T-cell (primary cell): ENCODE measurements at places on chromosomes 7 and 10. TPM values are rescaled to one million over a fixed set of nuclear protein-coding genes. Genes with fewer than 3 reads are reported as not detected.

- H3K27me3 ChIP-seq = peaks cover 19% of the 10 kb centered on the region
- no peak overlapping the region for H3K27ac ChIP-seq
- H3K4me3 ChIP-seq = no peak overlapping the region
- no peak for DNase-seq
- H3K36me3 ChIP-seq = no peaks in the 10 kb centered on the region
These were observed 139.2 kb downstream of the SLIT1 start for GRCh38 chr10:97046456-97047082.

DNA sequence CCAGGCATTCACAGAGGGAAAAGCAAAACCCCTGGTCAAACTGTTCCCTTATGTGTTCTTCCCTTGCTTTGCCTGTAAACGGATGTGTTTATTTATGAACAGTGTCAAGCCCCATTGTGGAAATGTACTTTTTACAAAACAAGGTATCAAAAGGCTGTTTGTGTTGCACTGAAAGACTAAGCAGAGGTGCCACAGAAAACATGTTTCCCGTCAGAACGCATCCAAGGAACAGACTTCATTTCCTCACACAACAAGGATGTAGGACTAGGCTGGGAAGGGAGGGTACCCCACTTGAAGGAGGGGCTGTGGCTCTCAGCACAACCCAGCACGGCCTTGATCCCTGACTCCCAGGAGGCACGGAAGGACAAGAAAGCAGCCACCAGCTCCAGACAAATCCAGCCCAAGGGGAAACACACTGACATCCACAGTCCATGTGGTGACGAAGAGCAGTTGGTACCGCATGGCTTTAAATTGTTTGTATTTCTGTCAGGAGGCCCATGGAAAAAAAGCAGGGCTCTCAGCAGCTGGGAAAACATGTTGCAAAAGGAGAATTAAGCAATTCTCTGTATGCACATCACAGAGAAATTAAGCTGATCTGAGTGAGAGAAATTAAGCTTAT, 85.6 kb downstream of the RNF216 start:
- H3K27ac ChIP-seq = peak overlapping the region; percentile 68
- DNase-seq = no peak
- peak overlapping the region; percentile 81 for H3K4me3 ChIP-seq
- H3K36me3 ChIP-seq = no peaks in the 10 kb centered on the region

GRCh38 chr7:158318511-158318913, 269.1 kb downstream of the PTPRN2 start:
- H3K27me3 ChIP-seq = peaks cover 37% of the 10 kb centered on the region
- DNase-seq = no peak
- H3K27ac ChIP-seq = no peak overlapping the region
- H3K4me1 ChIP-seq = no peaks in the 10 kb centered on the region
- H3K36me3 ChIP-seq = no peaks in the 10 kb centered on the region
- no peak overlapping the region for H3K4me3 ChIP-seq

DNA sequence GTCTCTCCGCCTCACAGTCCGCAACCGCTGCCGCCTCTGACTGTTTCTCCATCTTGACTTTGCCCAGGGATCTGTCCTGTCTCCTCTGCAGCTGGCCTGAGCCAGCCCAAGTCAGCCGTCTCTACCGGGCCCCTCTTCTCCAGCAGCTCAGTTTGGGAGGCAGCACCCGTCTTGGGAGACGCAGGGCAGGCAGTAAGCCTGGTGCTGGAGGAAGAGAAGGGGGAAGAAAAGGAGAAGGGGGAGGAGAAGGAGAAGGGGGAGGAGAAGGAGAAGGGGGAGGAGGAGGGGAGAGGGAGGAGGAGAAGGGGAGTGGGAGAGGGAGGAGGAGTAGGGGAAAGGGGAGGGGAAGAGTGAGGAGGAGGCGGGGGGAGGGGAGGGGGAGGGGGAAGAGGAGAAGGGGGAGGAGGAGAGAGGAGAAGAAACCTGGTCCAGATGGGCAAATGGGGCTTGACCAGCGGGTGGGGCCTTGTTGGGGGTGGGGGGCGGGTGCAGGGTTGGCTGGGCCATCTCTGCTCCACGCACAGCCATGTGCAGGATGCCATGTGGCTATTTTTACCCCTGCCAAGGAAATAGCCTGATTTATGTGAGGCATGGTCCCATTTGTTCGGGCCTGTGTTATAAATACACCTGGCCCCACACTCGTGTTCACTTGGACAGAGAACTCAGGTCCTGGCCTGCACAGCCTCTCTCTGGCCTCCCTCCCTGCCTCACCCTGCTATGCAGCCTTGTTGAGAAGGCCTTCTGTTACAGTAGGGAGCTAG, 35.9 kb upstream of the FZD9 start:
- peaks cover 27% of the 10 kb centered on the region for H3K27me3 ChIP-seq
- no peak overlapping the region for H3K4me3 ChIP-seq
- DNase-seq = no peak
- peaks cover 7% of the 10 kb centered on the region for H3K4me1 ChIP-seq
- H3K27ac ChIP-seq = no peak overlapping the region

DNA sequence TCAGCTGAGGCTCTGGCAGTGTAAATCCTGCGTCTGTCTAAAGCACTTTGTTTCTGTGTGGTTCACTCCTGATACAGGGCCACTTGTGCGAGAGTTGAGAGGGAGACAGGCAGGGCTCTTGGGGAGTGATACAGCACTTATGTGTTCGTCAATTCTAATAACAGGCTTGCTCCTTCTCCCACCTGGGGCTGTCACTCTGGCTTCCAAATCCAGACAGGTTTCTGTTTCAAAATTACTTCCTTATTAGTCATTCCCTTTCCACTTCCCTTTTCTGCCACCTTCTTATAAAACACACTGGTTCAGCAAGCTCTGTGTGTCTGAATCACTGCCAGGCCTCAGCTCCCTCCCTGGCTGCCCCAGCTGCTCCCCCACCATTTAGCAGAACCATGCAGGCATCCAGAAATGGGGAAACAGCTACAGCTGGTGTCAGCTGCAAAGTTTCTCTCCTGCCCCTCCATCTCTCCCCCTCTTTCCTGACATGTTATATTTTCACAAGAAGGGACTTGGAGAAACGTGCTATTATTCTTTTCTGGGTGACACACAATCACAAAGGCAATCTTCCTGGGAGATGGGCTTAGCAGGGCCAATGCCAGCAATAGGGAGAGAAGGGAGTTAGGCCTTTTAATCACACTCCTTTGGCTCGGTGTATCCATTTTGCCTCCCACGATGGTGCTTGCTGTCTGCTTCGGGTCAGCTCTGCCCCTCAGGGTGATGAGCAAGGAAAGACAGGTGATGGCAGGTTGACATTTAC, 58.4 kb upstream of the ZNRF2 start:
- H3K4me1 ChIP-seq = no peaks in the 10 kb centered on the region
- H3K27me3 ChIP-seq = no peaks in the 10 kb centered on the region
- no peak overlapping the region for H3K4me3 ChIP-seq
- H3K27ac ChIP-seq = no peak overlapping the region

GRCh38 chr10:15661574-15661973, 58.1 kb downstream of the ITGA8 start:
- H3K27me3 ChIP-seq = no peaks in the 10 kb centered on the region
- no peak for DNase-seq
- H3K4me1 ChIP-seq = no peaks in the 10 kb centered on the region
- no peak overlapping the region for H3K4me3 ChIP-seq

- no peaks in the 10 kb centered on the region for H3K27me3 ChIP-seq
- no peak for DNase-seq
- H3K4me1 ChIP-seq = no peaks in the 10 kb centered on the region
- no peak overlapping the region for H3K4me3 ChIP-seq
These were observed 13.4 kb downstream of the SLC13A4 start for GRCh38 chr7:135714534-135715009.

DNA sequence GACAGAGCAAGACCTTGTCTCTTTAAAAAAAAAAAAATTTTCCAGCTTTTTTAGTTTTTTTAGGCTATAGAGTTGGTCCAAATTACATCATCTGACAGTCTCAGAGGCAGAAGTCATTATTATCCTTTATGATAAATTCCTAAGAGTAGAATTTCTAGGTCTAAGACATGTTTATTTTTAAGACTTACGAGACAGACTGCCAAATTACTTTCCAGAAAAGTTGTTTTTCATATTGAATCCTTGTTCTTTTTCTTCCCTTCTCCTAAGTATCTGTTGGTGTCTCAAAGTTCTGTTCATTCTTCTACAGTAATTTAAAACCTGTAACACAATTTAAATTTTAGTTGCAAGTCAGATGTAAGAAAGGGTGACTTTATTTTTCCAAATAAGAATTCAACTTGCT, 421.4 kb downstream of the GALNT17 start:
- DNase-seq = no peak
- H3K4me3 ChIP-seq = no peak overlapping the region
- H3K27ac ChIP-seq = no peak overlapping the region
- no peaks in the 10 kb centered on the region for H3K27me3 ChIP-seq
- H3K4me1 ChIP-seq = no peaks in the 10 kb centered on the region
- no peaks in the 10 kb centered on the region for H3K36me3 ChIP-seq

GRCh38 chr7:71198887-71199286, 66.9 kb downstream of the GALNT17 start:
- H3K4me3 ChIP-seq = no peak overlapping the region
- H3K27me3 ChIP-seq = no peaks in the 10 kb centered on the region
- H3K4me1 ChIP-seq = no peaks in the 10 kb centered on the region

DNA sequence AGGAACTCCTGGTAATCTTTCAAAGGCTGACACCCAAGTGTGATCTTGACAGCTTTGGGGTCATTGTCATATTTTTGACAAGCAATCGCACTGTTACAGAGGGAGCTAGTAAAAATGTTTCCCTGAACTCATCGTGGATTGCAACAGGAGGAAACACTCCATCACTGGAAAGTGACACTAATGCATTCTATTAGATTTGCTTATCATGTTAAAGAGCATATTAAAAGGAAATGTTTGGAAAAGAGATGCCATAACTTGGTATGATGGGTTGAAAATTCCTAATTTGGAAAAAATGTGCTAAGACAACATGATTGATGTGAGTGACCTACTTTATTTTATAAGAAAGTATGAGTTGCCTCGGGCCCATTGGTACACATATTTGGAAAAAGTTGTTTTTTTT, 22.7 kb upstream of the EMX2 start:
- H3K36me3 ChIP-seq = no peaks in the 10 kb centered on the region
- H3K27ac ChIP-seq = no peak overlapping the region
- DNase-seq = no peak
- H3K4me1 ChIP-seq = no peaks in the 10 kb centered on the region

DNA sequence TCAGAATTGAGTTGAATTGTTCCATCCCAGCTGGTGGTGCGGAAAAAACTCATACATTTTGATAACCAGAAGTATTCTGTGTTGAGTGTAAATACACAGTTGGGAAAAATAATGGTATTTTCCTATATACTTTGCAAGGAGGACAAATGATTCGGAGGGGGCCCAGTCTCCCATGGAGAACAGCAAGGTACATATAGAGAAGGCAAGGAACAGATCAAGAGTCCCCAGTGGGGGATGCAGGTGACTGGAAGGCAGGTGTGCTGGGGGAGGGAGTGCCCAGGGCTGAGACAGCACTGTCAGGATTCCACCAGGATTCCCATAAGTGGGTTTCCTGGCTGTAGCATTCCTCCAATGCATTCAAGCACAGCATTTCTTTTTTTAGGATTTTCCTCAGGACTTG, 10.8 kb upstream of the ADCY1 start:
- H3K36me3 ChIP-seq = no peaks in the 10 kb centered on the region
- no peaks in the 10 kb centered on the region for H3K4me1 ChIP-seq
- no peak for DNase-seq
- no peak overlapping the region for H3K4me3 ChIP-seq
- H3K27me3 ChIP-seq = no peaks in the 10 kb centered on the region

Gene HOXA5
- total RNA-seq = not detected

Gene DGKI
- not detected for total RNA-seq

Gene EFCAB10
- 1.1 TPM for total RNA-seq
